Central memory CD4-positive, alpha-beta T cell (primary cell): ENCODE measurements at places on chromosomes 16 and 17.

GRCh38 chr17:75891022-75891604 is 5.6 kb downstream of the TRIM65 start:
- DNase-seq: no peak

DNA sequence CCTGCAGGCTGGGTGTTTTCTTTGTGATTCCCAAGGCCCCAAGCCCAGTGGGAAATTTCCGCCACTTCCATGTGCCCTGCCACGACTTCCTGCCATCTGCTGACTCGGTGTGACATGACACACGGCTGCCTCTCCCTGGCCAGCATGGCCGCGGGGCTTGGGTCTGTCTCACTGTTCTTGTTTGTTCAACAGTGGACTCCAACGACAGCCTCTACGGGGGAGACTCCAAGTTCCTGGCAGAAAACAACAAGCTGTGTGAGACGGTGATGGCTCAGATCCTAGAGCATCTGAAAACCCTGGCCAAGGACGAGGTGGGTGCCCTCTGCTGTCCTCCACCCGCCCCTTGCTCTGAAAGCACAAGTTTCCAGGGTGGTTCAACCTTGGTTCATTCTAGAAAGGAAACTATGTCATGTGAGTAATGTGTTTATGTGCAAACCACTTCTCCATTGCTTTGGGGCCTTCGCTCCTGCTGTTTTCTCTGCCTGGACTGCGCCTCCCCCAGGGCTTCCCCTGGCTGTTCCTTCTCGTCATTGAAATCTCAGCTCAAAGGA is 26.8 kb downstream of the KNOP1 start:
- no peak for DNase-seq

DNA sequence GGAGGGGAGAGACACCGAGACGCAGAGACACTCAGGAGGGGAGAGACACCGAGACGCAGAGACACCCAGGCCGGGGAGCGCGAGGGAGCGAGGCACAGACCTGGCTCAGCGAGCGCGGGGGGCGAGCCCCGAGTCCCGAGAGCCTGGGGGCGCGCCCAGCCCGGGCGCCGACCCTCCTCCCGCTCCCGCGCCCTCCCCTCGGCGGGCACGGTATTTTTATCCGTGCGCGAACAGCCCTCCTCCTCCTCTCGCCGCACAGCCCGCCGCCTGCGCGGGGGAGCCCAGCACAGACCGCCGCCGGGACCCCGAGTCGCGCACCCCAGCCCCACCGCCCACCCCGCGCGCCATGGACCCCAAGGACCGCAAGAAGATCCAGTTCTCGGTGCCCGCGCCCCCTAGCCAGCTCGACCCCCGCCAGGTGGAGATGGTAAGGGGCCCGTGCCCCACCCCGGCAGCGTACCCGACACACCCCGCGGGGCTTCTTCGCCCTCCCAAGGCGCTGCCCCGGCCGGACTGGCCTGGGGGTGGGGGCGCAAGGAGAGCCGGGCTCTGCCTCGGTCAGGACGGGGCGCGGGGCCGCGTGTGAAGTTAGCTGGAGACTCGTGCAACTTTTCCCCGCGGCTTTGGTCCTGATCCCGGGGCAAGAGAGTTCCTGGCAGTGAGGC is 427 bp downstream of the PPP1R1B start:
- no peak for DNase-seq

- DNase-seq: no peak
These were observed 8.2 kb upstream of the MPP2 start for GRCh38 chr17:43915559-43915958.

GRCh38 chr17:530851-531250 is 178.2 kb upstream of the RPH3AL start:
- no peak for DNase-seq

DNA sequence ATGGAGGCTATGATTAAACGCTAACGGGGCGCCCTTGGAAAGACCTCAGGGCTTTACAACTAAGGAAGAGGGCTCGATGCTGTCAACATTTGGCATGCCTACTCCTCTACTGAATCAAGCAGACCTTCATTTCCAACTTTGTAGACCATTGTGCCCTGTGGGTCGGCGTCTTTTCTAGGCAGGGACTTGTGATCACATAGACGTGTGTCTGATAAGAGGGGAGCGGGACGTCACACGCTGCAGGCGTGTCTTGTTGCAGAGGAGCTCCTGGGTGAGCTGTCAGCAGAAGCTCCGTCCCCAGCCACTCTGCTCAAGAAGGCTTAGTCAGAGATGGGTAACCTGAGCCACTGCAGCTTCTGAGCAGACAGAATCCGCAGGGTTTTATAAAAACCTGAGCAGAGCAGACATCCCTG is 2.8 kb downstream of the MAPK8IP3 start:
- no peak for DNase-seq

- no peak for DNase-seq
These were observed 155.6 kb downstream of the SNX11 start for GRCh38 chr17:48262982-48263730.

DNA sequence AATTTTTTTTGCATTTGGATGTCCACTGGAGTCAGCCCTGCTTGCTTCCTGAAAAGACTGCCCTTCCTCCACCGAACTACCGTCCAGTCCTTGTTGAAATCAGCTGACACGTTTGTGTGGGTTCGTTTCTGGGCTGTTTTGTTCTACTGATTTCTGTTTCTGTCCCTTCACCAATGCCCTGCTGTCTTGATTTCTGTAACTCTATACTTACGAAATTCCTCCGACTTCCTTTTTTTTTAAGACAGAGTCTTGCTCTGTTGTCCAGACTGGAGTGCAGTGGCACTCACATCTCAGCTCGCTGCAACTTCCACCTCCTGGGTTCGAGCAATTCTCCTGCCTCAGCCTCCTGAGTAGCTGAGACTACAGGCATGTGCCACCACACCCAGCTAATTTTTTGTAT is 8.4 kb upstream of the GAA start:
- no peak for DNase-seq

GRCh38 chr17:76969598-76970172 is 101.5 kb downstream of the MGAT5B start:
- DNase-seq: no peak

DNA sequence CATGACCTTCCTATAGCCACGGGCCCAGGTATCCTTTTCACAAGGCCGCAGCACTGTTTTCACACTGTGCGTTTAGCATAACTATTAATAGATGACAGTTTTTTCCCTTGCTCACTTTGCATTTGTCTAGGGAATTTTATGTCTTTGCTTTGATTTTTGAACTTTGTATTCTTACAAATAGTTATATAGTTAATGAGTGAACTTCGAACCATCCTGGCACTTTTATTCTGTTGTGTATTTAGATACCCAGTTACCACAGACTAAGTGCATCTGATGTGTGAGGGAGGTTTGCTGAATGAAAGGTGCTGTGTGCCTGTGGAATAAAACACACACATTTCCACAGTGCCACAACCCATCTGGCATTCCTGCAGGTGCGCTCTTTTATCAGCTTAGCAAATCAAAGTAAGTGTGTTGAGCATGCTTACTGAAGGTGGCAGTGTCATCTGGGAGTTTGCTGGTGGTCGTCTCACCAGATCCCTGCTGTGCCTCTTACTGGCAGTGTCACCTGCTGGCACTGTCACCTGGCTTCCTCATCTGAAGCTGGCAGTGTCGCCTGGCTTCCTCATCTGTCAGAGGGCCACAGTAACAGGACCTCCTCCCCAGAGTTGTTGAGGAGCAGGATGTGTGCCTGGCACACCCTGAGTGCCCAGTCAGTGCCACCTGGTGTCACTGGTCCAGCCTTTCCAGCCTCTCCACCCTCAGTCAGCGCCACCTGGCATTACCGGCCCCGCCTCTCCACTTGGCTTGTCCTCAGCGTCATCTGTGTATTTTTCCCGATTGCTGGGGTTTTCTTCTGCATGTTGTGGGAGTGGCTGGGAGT is 37.6 kb downstream of the USP10 start:
- DNase-seq: no peak

DNA sequence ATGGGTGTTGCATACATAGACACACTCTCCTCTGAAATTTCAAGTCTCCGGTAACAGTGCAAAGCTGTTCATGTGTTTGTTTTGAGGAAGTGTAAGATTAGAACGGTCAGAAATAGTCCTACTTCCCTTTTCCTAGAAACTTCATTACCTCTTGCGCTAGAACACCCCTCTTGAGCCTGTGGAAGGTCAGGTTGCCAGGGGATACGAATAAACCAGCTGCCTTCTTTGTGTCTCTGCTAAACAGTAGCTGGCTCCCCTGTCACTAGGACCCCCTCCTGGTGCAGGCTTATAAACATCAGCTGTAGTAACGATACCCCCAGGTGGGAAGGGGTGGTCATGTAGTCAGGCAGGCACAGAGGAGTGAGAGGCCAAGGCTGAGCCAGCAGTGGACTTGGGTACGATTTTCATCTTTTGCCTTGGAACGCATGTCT is 113.4 kb upstream of the RCVRN start:
- DNase-seq: no peak

DNA sequence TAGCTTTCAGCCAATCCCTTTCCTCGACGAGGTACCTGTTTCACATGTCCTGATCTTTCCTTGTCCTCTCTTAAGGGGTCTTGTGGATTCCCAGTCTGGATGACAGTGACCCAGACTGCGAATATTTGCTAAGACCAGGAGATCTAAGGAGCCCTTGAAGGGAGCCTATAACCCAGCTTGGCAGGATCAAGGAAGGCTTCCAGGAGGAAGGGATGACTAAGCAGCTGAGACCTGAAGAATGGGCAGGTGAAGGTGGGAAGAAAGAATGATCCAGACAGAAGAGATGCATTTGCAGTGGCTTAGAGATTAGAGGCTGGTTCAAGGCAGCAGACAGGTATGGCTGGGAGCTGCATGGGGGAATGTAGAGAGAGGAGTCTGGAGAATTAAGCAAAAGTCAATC is 1.9 kb upstream of the PDK2 start:
- DNase-seq: no peak

DNA sequence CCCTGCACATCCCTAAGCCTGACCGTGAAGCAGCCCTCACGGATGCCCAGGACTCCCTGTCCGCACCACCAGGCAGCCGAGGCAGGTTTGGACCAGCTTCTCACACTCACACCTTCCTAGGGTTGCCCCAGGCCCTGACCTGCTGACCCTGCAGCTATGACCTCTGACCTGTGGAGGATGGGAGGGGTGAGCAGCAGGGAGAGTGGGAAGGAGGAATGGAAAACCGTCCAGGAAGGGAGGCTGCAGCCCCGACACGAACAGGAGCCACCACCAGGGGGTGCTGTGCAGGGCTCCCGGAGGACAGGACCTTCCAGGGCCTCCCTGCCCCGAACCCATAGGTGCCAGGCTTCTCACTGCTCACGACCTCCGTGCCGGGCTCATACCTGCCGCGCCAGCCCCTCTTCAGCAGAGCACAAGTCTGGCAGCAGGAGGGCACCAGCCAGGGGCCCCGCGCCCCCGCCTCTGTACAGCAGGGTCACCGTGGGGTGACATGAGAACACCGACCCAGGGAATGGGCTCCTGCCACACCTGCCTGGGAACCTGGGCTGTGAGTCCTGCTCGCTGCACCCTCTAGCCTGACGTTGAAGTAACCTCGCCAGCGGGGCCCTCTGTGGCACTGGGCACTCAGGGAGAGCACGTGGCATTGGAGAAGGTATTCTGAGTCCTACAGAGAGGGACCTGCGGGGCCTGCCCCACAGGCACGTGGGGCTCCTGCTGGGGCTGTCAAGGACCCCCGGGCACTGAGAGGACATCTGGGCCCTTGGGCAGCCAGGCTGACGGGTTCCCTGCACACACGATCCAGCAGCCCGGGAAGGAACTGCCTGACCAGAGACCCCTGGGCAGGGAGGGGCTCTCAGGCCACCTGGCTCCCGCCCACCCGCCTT is 37.6 kb downstream of the CTU2 start:
- peak; percentile 66 for DNase-seq

GRCh38 chr16:50393858-50394802 is 25.3 kb upstream of the BRD7 start:
- no peak for DNase-seq

- peak; percentile 65 for DNase-seq
These were observed at the start of gene BAHCC1 for GRCh38 chr17:81394921-81395599. Gene BAHCC1, plus strand, starts transcription at chr17:81395457. Its CDS starts 4,283 bp downstream, at chr17:81399740.

- no peak for DNase-seq
These were observed 65.9 kb downstream of the CEP95 start for GRCh38 chr17:64572682-64573154.

- no peak for DNase-seq
These were observed 134.9 kb upstream of the CDH5 start for GRCh38 chr16:66231452-66232160.

DNA sequence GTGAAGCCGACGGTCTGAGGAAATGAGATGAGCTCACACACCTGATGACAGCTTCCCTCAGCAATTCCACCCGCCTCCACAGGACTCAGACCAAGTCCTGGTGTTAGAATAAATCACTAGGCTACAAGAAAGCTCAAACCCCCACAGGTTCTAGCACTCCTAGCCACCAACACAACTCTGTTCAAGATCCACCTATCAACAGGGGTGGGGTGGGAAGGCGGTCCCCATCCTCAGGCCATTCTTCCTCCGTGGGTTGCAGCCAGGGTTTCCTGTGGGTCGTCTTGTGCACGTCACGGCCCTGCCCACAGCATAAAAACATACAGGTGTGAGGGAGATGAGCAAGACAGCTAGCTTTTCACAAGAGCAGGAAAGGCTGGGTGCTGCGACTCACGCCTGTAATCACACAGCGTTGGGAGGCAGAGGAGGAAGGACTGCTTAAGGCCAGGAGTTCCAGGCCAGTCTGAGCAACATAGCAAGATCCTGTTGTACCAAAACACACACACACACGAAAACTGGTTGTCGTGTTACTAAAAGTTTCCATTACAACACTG is 81.1 kb downstream of the ANKRD11 start:
- DNase-seq: peak; percentile 91

- DNase-seq: no peak
These were observed 2.5 kb upstream of the HS3ST6 start for GRCh38 chr16:1920727-1921171.

DNA sequence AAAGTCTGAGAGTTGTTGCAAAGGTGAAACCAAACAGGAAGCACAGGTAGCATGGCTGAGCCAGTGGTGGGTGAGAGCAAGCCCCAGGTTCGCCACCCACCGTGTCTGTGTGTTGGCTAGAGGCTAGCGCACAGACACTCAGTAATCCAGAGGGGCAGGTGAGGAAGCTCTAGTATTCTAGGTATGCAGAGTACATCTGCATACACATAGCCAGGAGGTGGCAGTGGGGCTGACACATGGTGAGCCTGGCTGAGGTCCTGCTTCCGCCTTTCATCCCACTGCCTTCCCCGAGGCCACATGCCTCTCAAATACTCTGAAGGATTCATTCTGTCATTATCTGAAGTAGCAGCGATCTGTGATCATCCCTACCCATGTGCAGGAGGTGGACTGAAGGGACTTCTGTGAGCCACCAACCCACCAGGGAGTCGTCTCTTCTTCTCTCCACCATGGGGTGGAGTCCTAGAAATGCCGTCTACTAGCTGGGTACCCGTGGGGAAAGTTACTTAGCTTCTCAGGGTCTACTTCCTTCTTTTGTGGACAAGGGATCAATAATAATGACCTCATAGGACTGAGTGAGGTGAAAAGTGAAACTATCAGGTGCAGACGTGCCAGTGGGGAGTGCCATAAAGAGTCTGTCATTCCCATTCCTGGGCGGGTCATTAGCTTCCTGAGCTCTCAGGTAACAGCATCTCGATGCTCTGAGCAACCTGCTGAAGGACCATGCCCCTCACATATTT is 36.0 kb upstream of the ICAM2 start:
- no peak for DNase-seq

DNA sequence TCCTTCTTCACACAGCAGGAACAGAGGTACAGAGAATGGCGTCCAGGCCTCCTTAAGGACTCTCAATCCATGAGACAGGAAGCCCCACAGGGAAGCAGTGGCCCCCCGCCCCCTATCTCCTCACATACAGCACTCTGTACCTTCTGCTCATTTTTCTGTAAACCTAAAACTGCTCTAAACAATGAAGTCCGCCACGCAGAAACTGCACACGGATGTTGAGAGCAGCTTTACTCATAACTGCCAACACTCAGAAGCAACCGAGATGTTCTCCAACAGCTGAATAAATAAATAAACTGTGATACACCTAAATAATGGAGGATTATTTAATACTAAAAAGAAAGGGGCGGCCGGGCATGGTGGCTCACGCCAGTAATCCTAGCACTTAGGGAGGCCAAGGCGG is 9.9 kb downstream of the TBC1D16 start:
- no peak for DNase-seq
